SHP77 (cell line): ENCODE measurements at places on chromosomes 2 and 18.

DNA sequence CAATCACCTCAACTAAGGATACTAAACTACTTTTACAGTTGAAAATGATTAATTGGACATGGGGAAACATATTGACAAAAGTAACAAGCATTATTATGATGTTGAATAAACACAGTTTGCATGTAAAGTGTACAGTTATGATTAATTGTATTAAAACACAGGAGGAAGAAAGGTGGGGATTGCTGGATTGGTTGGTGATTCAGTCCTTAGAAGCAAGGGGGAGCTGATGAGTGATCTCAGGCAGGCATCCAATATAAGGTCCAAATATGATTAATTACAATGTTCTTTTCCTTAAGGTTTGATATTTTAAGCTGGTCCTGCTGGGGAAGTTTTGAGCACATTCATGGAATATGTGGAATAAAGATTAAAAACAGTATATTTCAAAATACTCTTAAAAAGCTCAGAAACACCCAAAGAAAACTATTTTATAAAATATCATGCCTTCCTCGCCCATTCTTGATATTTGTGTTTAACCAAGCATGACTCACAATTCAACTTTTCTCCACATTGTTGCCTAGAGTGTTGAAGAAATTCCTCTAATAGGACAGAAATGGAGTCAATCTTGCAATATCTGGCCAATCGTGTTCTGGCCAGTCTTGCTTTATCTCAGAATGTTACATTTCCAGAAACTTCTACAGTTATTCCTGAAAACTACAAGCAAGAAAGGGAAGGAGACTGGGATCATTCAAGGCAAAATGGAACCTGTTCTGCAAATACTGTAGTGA lies 268.2 kb downstream of the RPIA start:
- no peak for DNase-seq

DNA sequence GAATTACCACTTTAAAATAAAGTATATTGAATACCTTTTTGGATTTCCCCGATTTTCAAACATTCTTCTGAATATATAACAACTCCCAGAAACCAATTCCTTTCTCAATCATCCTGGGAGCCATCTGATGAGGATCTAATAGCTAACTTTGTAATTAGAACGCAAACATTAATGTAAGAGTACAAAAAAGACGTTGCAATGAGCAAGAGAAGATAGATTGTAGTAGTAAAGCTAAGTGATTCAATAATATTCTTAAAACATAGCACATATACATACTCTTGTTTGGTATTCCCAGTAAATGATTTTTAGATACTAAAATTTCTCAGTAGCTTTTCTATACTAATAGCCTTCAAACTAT lies 1.1 kb downstream of the ABCA12 start:
- DNase-seq: no peak

- no peak for DNase-seq
Measured at GRCh38 chr2:118973542-118973951, 31.6 kb downstream of the MARCO start.

- no peak for DNase-seq
Measured at GRCh38 chr2:226999661-227000060, 163.8 kb downstream of the RHBDD1 start.

- DNase-seq: no peak
Measured at GRCh38 chr2:64259312-64259711, 115.1 kb upstream of the PELI1 start.

DNA sequence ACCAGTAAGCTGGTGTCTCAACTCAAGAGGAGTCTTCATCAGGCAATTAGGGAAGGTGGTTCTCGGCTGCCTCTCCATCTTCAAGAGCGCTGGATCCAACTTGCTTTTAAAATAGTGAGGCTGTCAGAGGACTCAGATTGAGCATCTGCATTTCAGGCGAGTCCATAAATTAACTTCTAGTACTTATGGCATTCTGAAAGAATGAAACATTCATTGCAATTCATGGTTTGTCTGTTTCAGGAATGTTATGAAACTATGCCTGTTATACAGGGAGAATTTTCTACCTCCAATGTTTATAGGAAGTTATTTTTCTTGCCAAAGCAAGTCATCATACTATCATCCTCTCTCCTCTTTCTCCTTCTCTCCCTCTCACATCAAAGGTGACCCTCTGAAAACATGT lies 883.2 kb downstream of the SLC4A3 start:
- no peak for DNase-seq

DNA sequence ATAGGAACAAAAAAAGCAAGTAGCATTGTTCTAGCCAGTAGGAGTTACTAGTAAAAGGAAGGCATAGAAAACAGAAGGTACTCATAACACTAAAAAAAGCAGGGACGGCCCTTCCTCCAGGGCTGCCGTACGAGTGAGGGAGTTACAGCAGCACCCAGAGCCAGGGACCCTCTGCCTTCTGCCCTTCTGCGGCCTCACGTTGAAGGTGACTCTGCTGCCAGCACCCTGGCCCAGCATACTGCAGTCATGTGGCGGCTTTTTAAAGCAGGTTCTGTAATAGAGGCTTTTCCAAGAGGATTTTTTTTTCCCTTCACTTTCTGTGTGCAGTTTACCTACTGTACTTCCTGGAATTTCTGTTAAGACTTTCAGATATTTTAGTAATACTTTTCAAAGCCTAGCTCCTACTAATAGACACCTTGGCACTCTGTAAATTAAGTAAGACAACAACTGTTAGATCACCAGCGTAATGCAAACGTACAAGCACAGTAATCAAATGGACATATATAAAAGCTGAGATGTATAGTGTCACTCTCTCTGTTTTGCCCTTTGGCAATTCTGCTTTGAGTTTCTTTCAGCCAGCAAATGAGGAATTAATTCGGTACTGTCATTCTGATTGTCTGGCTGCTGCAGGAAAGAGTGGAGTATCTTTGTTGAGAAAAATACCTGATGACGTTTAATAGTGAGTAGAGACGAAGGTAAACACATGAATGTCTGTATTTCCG lies 161.5 kb downstream of the PTGR3 start:
- DNase-seq: no peak

DNA sequence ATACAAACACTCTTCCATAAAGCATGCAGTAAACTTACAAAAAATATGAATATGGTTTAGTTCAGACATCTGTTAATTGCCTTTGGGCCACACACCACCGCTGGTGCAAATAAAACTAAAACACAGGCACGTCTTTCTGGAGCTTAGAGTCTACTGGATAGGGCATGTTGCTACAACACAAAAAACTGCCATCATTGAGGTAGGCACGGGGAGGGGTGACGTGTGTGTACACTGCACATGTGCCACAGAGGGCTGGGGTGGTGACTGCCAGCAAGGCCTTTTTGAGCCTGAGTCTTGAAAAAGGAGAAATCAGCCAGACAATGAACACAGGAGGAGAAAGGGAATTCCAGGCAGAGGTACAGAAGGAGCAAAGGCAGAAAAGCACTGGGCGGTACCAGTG lies 5.1 kb downstream of the SERPINE2 start:
- DNase-seq: no peak

- no peak for DNase-seq
Measured at GRCh38 chr2:41989501-41990180, 58.2 kb upstream of the PKDCC start.

DNA sequence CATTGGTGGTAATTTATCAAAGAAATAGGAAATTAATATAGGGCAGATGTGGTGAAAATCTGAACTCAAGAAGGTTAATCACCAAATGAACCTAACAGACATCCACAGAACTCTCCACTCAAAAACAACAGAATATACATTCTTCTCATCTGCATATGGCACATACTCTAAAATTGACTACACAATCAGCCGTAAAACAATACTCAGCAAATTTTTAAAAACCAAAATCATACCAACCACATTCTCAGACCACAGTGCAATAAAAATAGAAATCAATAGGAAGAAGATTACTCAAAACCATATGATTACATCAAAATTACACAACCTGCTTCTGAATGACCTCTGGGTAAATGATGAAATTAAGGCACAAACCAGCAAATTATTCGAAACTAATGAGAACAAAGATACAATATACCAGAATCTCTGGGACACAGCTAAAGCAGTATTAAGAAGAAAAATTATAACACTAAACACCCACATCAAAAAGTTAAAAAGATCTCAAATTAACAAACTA lies 31.0 kb downstream of the RBM43 start:
- no peak for DNase-seq

DNA sequence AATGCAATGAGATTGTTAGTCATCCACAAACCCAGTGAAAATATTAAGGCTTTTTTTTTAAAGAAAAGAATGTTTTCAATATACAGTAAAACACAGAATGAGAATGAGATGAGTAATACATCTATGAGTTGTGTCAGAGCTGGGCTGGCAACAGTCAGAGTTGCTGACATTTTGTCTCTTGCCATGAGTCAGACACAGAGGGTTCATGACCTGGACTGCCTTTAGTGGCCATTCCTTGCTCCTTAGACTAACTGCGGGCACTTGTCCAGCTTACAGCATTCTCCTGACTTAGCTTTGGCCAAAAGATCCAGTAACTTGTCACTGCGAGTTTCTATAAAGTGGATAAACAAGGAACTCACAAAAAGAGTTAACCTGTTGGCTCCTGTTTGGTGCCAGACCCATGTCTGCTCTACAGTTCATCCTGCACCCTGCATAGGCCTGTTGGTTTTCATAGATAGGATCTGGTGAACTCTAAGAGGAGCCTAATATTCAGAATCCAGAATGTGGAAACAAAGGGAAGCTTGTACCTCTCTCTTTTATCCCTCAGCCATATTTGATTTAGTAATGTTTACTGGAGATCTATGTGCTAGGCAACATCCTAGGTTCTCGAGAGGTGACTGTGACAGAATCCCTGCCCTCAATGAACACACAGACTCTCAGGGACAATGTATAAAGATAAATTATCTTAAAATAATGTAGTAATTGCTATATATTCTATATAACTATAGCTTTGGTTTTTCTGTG lies 391.5 kb upstream of the VWC2L start:
- DNase-seq: no peak

GRCh38 chr2:19886261-19886660 lies 15.5 kb downstream of the TTC32 start:
- DNase-seq: no peak

DNA sequence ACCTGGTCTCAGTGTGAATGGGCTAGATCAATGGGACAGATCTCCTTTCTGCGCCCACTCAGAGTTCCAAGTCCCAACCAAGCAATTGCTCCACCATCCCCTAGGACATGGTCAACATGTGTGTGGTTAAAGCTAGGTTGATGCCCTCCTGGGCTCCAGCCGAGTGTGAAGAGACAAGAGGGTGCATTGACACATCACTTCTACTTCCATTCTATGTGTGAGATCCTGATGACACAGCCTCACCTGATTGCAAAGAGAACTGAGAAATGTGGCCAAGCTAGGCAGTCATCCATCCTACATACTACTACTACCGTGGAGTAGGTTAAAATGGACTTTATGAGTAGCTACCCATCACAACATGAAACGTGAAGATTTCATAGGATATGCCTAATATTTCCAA lies 106.8 kb downstream of the NCKAP5 start:
- DNase-seq: no peak

DNA sequence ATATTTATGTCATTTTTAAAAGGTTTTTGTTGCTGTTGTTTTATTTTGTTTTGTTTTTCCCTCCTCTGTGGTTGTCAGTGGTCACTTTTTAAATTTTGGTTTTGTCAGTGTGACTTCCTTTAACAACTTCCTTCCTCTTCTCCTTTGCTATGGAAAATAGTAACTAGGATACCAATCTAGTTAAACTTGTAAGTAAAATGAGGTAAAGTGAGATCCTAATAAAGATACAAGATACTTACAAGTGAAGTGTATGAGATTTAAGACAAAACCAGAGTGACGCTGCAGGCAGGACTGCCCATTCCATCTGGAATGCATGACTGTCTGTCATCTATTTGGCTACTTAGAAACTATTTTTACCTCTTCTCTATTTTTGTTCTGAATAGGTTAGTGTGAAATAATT lies 30.6 kb upstream of the CREB1 start:
- no peak for DNase-seq

DNA sequence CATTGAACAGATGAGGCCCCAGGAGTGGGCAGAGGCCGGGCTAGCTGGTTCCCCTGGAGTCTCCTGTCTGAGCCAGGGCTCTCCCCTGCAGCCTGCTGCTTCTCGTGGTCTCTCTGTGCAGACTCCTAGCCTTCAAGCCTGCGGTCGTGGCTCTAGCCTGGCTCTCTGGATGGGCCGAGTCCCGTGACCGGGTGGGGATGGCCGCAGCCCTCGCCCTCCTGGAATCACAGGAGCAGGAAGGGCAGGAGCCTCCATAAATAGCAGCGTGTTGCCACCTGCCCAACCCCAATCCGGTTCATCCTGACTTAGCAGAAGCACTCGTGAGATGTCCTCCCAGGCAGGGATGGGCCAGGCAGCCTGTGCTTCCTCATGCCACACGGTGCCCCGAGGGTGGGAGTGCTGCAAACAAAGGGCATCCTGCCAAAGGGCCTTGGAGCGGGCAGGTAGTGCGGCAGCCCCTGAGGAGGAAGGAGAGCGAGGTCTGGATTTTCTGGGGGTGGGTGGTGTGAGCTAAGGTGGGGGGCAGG lies 43.9 kb downstream of the FOSL2 start:
- peak; percentile 51 for DNase-seq

- no peak for DNase-seq
Measured at GRCh38 chr2:30323499-30323898, 92.2 kb downstream of the LBH start.

GRCh38 chr2:231318954-231319353 lies 76.6 kb upstream of the B3GNT7 start:
- no peak for DNase-seq

GRCh38 chr2:230218421-230218820 lies 1.4 kb downstream of the SP110 start:
- no peak for DNase-seq

- no peak for DNase-seq
Measured at GRCh38 chr2:12641441-12641840, 75.3 kb upstream of the TRIB2 start.

- no peak for DNase-seq
Measured at GRCh38 chr2:128160616-128161275, 69.7 kb downstream of the UGGT1 start.

GRCh38 chr2:72892506-72893173 lies 5.4 kb downstream of the SPR start:
- peak; percentile 65 for DNase-seq

GRCh38 chr2:220273082-220273481 lies 645.7 kb downstream of the SLC4A3 start:
- no peak for DNase-seq
